ENCODE measurements at places on chromosomes 11 and 22.

GRCh38 chr22:24566899-24567511, 11.2 kb downstream of the SNRPD3 start:
- DNase-seq = no peak

DNA sequence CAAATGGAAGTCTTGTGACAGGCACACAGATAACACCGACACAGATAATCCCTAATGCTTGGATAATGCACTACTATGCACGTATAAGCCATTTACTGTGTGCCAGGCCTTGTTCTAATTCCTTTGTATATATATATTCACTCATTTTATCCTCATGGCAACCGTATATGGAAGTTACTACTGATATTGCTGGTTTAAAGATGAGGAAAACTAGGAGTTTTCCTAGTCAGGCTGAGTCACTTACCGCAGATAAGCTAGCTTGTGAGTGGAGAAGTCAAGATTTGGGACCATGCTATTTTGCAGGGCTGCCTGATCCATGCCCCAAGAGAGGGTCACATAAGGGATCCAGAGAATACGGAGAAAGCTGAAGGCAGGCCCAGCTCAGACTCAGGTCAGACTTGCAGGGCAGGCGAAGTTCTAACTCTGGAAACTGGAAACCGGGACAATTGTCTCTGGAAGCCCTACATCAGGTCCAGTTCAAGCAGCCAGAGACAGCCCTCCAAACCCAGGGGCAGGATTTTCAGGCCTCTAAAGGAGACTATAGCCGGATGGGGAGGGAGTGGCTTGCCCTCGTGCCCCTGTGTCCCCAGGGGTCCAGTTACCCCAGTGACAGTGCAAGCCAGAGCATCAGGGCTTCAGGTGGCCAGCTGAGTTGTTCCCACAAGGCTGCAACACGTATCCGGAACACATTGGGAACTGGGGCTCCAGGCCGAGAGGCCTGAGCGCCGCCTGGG, 534.8 kb downstream of the INSC start:
- no peak for DNase-seq

DNA sequence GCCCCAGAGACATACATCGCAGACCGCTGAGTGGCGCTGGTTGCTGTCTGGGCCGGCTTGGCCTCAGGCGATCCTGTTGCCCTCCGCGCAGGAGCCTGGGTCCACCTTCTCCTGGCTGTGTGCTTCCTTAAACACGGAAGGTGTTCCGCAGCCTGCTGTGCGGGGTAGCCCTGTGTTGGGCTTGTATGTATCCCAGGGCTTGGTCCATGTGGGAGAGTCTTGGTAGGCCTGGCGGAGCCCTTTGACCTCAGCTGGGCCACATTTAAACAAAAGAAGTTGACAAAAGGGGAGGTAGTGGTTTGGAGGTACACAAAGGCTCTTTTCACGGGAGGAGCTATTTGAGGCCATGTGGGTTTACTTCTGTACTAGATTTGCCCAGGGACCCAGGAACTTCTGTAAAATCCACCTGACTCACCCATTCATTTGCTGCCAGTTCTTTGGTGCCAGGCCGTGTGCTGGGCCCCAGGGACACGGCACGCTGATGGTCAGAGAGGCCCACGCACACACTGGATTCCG, 11.0 kb upstream of the GRAMD4 start:
- no peak for DNase-seq

DNA sequence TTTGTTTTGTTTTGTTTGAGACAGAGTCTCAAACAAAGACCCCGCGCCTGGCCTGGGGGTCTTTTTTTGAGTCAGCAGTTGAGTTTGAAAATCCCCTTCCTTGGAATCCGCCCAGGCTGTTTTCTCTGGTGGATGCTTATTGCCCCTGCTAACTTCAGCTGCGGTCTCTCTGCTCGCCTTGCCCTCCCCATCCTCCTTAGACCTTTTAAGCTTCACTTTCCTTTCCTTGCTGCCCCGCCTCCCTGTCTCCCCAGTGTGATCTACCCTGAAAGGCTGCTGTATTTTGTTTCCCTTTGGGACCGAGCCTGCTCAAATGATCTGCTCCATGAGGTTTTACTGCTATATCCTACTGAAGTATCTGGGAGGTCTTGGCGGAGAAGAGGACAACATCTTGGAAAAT, 2.5 kb downstream of the USP18 start:
- DNase-seq = no peak

DNA sequence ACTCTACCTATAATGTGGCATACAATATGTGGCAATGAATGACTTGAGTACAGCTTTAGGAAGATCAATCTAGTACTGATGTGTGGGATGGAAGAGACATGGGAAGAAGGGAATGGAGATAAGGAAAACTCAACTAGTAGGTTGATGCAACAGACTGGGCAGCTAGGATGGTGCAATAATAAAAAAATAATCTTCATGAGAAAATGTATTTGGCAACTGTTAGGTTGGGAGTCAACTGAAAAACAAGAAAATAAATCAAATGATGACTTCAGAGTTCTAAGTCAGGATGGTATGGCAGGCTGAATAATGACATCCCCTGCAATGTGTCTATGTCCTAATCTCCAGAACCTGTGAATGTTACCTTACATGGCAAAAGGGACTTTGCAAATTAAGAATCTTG, 236.8 kb upstream of the PITPNB start:
- no peak for DNase-seq

DNA sequence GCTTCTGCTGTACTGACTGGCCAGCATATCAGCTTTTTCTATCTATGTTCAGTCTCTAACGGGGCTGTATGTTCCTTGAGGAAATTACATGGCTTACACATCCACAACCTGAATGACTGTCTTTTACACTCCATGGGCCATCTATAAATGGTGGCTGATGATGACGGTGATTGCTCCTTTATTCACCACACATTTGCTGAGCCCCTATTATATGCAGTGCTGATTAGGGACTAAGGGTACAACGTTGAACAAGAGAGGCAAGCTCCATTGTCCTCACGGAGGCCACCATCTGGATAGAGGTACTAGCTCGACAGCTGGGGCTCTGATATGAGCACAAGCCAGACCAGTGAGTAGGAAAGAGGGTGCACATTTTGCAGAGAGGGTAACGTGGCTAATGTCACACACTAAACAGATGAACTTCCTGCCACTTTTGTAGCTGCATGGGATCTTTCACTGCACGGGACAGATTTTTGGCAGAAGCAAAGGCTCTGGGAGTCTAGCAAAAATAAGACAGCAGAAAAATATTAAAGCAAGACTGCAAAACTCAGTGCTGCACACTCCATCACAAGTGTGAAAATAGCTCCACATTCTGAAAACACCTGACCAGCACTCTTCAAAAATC, 30.6 kb downstream of the DRD2 start:
- no peak for DNase-seq

- no peak for DNase-seq
Observed at GRCh38 chr11:120065176-120065575, 72.7 kb downstream of the TRIM29 start.

DNA sequence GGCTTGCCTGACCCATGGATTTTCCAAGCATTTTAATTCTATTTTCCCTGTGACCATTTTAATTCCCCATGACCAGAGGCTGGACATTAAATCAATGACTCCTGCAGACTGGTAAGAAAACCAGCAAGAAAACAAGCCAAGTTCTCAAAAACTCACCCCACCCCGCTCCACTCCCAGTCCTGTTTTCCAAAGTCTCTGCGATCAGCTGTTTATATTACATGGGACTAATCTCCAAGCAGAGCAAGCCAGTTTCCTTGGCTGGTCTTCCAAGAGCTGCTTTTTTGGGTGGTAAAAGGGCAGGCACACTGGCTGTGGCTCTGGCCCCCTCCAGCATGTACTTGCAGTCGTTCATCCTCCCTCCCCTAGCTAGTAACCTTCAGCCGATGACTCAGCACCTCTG, 97.9 kb downstream of the RRAS2 start:
- no peak for DNase-seq

DNA sequence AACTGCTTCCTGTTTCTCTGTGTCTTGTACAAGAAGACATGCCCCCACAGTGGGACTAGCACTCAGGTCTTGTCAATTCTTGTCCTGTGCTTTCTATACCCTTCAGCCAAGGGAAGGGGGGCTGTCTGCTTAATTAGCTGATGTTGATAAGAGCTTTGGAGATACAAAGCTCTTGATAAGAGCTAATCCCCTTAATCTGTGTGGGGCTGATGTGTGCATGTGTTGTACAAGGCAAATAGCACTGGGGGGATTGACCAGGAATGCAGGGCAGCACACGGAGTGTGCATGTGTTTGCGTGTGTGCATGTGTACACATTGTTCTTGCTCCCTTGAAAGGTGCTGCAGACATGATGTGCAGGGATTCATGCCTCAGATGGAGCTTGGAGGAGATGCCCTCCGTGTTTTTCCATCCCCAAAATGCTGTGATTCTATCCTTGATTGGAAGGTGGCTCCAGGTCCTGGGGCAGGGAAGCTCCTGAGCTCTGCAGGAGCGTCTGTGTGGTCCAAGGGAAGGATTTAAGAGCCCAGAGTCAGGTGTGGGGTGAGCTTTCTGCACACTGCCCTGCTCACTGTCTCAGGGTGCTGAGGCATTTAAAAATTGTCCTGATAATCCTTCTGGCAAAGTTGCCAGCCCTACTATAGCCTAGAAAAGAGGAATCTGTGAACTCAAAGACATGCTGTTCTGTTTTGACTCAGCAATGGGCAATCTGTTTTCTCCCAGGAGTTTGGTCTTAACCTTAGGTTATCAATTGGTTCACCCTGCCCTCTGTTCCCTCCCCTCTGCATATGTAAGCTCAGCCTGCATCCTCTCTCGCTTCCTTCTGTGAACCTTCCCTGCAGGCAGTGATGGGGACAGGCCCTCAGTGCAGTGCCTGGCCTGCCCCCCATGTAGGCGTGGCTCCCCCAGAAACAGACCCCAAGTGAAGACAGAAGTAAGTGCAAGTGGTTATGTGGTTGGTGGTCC, 102.0 kb downstream of the GRIK4 start:
- no peak for DNase-seq

DNA sequence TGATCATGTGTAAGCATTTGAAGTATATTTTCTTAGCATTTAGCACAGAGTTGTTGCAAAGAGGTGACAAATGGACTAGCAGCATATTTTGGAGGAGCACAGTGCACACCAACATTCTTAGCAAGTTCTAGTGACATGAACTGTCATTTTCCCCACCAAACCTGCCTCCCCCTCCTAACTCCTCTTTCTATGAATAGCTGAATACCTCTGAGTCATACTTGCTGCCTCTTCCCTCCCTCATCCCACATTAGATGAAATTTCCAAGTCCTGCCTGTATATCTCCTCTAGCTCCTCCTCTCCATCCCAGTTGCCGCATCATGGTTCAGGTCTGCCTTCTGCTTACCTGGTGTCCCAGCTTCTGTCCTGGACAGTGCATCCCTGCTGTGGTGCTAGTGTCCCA, 7.2 kb downstream of the OSBP2 start:
- no peak for DNase-seq

DNA sequence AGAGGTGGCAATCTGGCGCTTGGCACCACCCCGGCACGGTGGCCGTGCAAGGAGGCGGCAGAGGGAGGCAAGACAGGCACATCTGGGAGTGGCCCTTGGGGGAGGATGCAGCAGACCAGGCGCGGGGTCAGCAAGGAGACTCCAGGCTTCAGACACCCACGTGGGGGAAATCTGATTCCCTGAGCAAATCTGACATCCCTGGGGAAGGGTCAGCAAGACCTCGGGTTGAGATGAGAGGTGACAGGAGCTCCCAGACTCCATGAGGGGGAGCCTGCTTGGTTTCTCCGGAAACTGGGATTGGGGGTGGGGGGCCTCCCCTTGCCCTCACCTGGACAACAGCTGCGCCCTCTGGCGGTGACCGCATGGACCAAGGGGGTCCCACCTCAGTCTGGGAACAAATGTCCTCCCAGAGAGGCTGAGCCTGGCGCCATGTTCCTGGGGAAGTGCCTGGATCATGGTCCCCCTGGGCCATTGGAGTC, 4.0 kb upstream of the RCOR2 start:
- no peak for DNase-seq

- peak; percentile 15 for DNase-seq
Observed at GRCh38 chr22:23315341-23315917, 135.1 kb downstream of the BCR start.

- no peak for DNase-seq
Observed at GRCh38 chr22:47593911-47594311, 831.5 kb downstream of the TBC1D22A start.

- no peak for DNase-seq
Observed at GRCh38 chr11:72010529-72011233, 12.0 kb downstream of the IL18BP start.

GRCh38 chr11:121497176-121497998, 44.6 kb upstream of the SORL1-AS1 start:
- no peak for DNase-seq

- no peak for DNase-seq
Observed at GRCh38 chr11:102225689-102226568, 91.4 kb upstream of the BIRC3 start.

- no peak for DNase-seq
Observed at GRCh38 chr11:106177311-106177710, 99.8 kb downstream of the AASDHPPT start.

DNA sequence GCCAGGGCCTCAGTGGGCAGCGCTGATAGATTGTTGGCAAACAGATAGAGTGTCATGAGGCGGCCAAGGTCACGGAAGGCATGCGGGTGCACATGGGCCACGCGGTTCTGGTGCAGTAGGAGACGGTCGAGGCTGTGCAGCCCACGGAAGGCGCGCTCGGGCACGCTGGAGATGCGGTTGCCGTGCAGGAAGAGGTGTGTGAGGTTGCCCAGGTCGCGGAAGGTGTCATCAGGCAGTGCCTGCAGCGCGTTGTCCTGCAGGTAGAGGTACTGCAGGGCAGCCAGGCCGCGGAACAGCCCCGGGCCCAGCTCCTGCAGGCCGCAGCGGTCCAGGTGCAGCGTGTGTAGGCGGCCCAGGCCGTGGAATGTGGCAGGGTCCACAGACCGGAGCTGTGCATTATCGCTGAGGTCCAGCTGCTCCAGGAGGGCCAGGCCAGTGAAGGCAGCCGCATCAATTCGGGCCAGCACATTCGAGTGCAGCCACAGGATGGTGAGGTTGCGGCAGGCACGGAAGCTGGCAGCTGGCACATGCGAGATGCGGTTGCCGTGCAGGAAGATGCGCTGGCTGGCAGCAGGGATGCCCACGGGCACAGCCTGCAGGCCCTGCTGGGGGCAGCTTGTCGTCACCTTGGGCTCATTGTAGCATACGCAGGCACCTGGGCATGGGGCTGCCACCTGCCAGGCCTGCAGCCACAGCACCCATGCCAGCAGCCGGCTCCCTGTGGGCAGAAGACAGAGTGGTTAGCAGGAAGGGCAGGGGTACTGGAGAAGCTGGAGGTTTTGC, 25.5 kb downstream of the RTN4R start:
- DNase-seq = no peak

GRCh38 chr11:55655096-55655495, 6.9 kb upstream of the OR4C6 start:
- DNase-seq = no peak

GRCh38 chr22:46086577-46087335, 63.6 kb upstream of the PPARA start:
- no peak for DNase-seq

DNA sequence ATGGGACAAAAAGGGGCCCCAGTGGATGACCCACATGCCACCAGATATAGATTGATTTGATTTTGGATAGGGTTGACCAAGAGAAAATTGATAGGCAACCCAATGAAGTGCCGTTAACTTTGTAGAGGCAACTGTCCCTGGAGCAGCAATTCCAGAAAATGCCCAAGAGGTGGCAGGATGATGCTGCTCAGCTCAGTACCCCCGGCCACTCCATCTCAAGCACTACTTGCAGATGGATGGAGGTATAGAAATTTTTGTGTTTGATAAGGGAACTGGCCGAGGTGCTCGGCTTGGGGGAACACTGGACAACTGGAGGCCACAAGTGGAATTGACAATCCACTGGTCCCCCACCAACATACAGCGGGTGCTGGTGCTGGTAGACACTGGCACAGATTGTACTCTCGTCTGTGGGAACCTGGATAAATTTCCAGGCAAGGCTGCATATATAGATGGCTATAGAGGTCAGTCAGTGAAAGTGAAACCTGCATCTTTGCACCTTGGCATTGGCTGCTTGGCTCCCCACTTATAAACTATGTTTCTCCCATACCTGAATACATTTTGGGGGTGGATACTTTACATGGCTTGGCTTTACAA, 86.3 kb downstream of the CCDC83 start:
- peak; percentile 34 for DNase-seq

Data from hematopoietic multipotent progenitor cell treated with erythropoietin and hydrocortisone succinate and interleukin-3 and kit ligand, for 15 days (in vitro differentiated cells).